A673 (cell line): ENCODE measurements at places on chromosomes 11 and 22.

GRCh38 chr22:43304831-43305590 lies 38.2 kb downstream of the SCUBE1 start:
- no peak for DNase-seq

- DNase-seq = no peak
These were observed 136.9 kb upstream of the SYT13 start for GRCh38 chr11:45423036-45423435.

GRCh38 chr11:76856106-76856505 lies 4.6 kb upstream of the ACER3 start:
- no peak for DNase-seq

- no peak for DNase-seq
These were observed 36.3 kb upstream of the CARS1 start for GRCh38 chr11:3093281-3094191.

GRCh38 chr11:120209746-120210625 lies 846 bp upstream of the OAF start:
- no peak for DNase-seq

- DNase-seq = peak; percentile 99
These were observed 29.9 kb downstream of the GUCY1A2 start for GRCh38 chr11:106988151-106989077.

DNA sequence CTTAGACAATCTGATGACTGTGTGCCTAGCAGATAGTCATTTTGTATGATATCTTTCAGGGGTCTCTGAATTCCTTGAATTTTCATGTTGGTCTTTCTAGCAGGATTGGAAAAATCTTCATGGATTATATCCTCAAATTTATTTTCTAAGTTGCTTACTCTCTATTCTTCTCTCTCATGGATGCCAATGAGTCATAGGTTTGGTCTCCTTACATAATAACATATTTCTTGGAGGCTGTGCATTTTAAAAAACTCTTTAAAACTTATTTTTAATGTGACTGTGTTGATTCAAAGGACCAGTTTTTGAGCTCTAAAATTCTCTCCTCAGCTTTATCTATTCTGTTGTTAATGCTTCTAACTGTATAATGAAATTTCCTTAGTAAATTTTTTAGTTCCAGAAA lies 198.7 kb downstream of the AASDHPPT start:
- no peak for DNase-seq

DNA sequence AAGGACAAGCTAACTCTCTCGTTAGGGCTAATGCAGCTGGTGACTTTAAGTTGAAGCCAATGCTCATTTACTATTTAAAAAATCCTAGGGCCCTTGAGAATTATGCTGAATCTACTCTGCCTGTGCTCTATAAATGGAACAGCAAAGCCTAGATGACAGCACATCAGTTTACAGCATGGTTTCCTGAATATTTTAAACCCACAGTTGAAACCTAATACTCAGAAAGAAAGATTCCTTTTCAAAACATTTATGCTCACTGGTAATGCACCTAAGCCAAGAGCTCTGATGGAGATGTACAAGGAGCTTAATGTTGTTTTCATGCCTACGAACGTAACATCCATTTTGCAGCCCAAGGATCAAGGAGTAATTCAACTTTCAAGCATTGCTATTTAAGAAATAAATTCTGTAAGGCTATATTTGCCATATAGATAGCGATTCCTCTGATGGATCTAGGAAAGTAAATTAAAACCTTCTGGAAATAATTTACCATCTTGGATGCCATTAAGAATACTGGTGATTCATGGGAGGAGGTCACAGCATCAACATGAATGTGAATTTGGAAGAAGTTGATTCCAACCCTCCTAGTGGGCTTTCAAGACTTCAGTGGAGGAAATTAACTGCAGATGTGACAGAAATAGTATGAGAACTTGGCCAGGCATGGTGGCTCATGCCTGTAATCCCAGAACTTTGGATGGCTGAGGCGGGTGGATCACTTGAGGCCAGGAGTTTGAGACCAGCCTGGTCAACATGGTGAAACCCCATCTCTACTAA lies 14.5 kb downstream of the XNDC1N start:
- DNase-seq = no peak

GRCh38 chr11:75325713-75326438 lies 25.6 kb downstream of the ARRB1 start:
- DNase-seq = peak; percentile 88

GRCh38 chr11:1392111-1392510 lies 2.4 kb downstream of the BRSK2 start:
- DNase-seq = no peak

DNA sequence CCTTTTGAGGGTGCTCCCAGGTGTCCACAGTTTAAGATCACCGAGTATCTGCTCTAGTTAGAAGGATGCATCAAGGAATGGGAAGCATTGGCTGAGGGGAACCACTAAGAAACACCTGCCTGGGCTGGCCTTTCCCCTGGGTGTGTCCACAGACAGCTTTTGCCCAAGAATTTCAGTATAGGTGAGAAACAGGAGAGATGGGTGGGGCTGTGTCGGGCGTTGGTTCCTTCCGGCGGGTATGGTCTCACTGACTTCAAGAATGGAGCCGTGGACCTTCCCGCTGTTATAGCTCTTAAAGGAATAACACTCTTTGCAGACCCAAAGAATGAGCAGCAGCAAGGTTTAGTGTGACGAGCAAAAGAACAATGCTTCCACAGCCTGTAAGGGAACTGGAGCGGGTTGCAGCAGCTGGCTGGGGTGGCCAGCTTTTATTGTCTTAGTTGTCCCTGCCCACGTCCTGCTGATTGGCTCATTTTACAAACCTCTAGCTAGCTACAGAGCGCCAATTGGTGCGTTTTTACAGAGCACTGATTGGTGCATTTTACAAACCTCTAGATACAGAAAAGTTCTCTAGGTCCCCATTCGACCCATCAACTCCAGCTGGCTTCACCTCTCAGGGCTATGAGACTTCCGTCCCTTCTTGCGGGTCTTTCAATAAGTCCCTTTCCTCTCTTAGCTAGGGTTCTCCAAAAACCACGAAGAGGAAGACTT lies 2.4 kb downstream of the FADS1 start:
- DNase-seq = peak; percentile 68

DNA sequence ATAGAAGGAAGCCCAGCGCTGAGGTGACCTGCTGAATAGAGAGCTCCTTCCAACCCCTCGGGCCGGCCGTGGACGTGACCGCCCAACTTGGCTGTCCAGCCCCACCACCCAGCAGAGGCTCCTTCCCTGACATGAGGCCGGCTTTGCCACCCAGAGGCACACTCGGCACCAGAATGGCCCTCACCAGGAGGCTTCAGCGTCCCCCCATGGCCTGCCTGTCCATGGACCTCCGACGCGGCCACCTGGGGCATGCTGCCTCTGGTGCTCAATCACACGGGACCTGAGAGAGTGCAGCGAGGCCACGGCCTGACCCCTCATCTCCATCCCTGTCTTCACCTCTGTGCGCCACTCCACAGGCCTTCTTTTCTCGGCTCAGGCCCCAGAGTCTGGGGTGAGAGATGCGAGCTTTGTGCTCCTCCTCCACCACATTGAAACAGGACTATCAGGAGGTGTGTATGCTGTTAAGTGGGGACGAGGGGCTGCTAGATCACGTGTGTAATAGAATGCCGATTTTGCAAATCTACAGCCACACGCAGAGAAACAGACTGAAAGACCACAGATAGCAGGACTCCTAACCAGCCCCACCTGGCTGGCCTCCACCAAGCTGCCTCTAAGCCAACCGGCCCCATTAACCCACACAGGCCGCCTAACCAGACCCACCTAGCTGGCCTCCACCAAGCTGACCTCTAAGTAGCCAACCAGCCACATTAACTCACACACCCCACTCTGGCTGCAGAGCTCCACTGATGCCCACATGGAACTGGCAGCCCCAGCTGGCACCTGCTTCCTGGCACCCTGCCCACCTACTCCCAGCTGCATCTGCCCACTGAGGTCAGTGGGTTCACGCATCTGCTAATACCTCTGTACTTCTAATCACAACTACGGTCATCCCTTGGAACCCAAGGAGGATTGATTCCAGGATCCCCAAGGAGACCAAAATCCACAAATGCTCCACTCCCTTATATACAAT lies 20.7 kb downstream of the LINC01488 start:
- no peak for DNase-seq

DNA sequence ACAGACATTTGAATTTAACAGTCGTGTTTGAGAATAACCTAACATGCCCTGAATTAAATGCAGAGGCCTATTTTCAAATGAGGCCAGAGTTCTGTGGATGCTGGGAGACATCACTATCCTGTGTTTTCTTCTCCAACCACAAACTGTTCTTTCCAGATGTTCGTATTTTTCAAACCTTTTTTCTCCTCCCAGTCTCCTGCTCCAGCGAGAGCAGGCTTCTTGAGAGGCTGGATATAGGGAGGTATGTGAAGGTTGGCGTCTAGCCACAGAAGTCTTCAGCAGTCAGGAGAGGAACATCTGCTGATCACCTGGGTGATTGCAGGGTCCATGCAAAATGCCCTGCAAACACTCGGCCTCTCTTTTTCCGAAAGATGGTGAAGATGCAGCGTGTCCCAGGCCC lies 126.3 kb downstream of the C11orf91 start:
- no peak for DNase-seq

DNA sequence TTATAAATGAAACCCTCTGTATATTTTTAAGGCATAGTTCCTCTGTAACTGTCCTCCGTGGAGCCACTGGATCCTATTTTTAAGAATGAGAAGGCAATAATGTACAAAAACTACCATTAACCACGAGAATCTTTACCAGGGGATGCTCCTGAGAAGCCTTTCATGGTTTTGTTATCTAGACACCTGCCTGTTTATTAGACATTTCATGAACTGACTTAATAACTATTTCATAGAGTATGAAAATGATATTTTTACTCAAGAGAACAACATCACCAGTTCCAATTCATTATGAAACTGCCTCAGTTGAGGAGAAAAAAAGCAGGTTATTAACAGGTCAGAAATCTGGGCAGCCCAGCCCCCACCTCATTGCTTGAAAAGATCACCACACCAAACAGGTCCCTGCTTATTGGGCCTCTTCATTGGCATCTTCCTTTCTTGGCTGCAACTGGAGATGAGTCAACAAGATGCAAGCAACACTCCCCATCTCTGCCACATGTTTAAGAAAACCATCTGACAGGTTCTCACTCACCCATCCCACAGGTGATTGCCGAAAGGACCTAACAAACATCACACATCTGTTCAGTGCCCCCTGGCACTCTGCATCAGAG lies 27.8 kb downstream of the ETS1 start:
- no peak for DNase-seq

- DNase-seq = peak; percentile 92
These were observed 30.3 kb downstream of the TNKS1BP1 start for GRCh38 chr11:57294225-57295131.

GRCh38 chr11:131644204-131644795 lies 273.9 kb downstream of the NTM start:
- no peak for DNase-seq

GRCh38 chr11:111976767-111977145 lies 39.6 kb downstream of the DIXDC1 start:
- DNase-seq = no peak

GRCh38 chr22:25007444-25008106 lies 55.1 kb downstream of the KIAA1671 start:
- DNase-seq = no peak

GRCh38 chr11:131486937-131487635 lies 116.7 kb downstream of the NTM start:
- DNase-seq = no peak

- no peak for DNase-seq
These were observed 35.8 kb downstream of the TNKS1BP1 start for GRCh38 chr11:57288771-57289579.

GRCh38 chr22:49670456-49671330 lies 157.0 kb downstream of the BRD1 start:
- DNase-seq = no peak

- DNase-seq = no peak
These were observed 40.5 kb upstream of the BIRC3 start for GRCh38 chr11:102276783-102277182.

DNA sequence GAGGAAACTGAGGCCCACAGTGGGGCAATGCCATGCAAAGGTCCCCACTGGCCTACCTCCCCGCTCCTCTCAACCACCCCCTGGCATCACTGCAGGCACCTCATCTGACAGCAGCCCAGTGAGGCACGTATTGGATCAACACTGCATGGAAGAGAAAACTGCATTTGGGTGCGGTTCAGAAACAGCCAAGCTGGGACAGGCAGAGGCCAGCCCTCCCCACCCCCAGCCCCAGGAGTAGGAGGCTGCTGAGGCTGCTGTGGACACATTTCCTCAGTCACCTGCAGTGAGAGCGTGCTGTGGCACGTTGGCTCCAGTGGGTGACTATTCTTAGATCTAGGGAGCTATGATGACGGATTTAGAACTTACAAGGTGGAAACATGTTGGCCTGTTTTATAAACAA lies 63.7 kb downstream of the KCNC1 start:
- DNase-seq = no peak

- no peak for DNase-seq
These were observed 10.3 kb upstream of the UCP3 start for GRCh38 chr11:74019104-74019738.

DNA sequence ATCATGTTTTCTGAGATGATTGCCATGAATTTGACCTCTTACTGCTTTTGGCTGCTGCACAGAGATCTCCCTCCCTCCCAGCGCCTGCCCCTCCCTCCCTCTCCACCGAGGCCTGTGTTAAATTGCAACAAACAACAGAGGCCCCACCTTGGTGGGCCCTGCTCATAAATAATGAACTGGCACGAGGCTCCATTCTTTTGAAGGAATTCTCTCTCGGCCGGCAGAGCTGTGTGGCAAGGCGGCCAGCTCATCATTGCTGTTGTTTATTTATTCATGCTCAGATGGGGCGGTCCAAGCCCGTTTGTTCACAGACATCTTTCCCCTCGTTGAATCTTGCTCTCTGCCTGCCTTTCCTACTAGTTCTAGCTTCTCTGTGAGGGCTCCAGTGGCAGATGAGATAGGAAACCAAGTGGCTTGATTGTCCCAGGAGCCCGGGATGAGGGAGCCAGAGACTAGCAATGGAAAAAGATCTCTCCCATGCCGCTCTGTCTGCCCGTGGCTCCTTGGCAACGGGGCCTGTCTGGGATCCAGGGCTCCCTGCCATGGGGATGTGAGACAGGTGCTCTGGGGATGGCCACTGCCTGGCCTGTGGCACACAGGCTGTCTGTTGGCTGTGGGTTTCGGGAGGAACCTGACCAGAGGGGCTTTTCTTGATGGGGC lies 192.6 kb downstream of the DSCAML1 start:
- DNase-seq = no peak

- no peak for DNase-seq
These were observed 315.2 kb upstream of the B3GAT1 start for GRCh38 chr11:134727204-134727603.

- DNase-seq = no peak
These were observed 1109.5 kb downstream of the BRD1 start for GRCh38 chr22:48717883-48718817.

- no peak for DNase-seq
These were observed 54.2 kb downstream of the CLPB start for GRCh38 chr11:72380132-72380503.
